ENCODE measurements at places on chromosomes 16 and 17.

- DNase-seq, result peak; percentile 60
These were observed 671.1 kb downstream of the WWOX start for GRCh38 chr16:78770353-78771091.

GRCh38 chr16:23432176-23433128 lies 20.5 kb downstream of the COG7 start:
- no peak for DNase-seq

GRCh38 chr16:48681520-48681919 lies 71.5 kb upstream of the N4BP1 start:
- DNase-seq, result no peak

DNA sequence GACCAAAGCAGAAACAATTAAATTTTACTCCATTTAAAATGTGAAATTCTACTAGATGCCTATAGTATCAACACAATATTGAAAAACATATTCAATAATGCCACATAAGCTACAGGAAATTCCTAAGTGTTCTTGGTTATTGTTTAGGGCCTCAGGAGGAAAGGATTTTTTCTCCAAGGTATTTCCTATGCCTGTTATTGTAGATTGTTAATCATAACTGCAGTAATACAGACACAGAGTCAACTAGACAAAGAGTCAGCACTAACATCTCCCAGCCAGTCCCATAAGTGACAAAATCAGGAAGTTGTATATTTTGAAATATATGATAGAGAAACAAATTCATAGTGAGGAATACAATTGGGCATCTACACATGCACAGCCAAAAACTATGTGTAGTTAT lies 782.7 kb upstream of the KIF2B start:
- no peak for DNase-seq

DNA sequence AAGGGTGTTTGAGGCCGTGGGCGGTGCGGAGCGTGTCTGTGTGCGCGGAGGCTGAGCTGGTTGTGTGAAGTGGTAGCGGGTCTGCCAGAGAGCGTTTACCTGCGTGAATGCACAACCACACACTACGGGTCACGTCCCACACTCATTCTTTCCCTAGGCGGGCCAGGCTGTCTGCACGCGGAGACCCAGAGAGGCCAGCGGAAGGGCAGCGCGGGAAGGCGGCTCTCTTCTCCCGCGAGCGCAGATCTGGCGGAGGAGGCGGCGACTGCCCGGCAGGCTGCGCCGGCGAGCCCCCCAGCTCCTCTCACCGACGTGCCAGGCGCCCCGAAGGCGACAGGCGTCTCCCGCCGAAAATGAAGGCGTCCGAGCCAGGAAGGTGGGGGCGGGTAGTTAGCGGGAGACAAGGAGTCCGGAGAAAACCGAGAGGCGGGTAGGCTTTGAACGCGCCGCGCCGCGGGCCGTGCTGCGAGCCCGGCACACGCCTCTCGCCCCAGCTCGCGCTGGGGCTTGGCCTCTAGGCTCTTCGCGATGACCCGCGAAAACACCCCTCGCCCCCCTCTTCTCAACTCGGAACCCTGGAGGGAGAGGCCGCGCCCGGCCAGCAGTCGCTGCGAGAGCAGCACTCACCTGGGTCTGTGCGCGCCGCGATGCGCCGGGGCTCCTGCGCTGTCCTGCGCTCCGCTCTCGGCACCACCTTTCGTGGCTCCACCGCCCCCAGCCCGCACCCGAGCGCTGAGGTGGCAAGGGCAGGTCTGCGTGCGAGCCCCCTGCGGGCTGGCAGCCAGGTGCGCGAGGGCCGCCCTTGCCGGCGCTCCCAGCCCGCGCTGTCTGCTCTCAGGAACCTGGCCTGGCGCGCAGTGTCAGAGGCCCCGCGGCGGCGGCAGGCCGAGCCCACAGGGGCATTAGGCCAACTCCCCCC lies 2.0 kb upstream of the FOXF1 start:
- DNase-seq, result no peak

GRCh38 chr16:6125483-6126259 lies 1028.1 kb upstream of the EEF2KMT start:
- DNase-seq, result no peak

GRCh38 chr17:57940231-57940630 lies 15.0 kb downstream of the CUEDC1 start:
- DNase-seq, result no peak

DNA sequence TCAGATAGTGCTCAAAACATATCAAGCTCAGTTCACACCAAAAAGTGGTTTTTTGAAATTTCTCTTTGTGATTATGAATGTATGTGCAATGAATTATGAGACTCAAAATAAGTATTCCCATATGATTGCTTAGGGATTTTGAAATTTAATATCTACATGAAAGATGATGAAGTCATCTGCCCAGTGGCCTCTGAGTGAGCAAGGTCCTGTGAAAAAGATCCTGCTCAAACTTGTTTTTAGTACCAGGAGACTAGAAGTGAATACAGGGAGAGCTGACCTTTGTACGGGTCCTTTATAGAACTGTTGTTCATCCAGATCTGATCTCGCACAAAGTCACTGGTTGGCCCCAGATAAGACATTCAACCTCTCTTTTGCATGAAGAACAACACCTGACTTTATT lies 151.9 kb upstream of the MAF start:
- no peak for DNase-seq

- DNase-seq, result no peak
These were observed 105.0 kb downstream of the TANGO6 start for GRCh38 chr16:68948230-68948910.

DNA sequence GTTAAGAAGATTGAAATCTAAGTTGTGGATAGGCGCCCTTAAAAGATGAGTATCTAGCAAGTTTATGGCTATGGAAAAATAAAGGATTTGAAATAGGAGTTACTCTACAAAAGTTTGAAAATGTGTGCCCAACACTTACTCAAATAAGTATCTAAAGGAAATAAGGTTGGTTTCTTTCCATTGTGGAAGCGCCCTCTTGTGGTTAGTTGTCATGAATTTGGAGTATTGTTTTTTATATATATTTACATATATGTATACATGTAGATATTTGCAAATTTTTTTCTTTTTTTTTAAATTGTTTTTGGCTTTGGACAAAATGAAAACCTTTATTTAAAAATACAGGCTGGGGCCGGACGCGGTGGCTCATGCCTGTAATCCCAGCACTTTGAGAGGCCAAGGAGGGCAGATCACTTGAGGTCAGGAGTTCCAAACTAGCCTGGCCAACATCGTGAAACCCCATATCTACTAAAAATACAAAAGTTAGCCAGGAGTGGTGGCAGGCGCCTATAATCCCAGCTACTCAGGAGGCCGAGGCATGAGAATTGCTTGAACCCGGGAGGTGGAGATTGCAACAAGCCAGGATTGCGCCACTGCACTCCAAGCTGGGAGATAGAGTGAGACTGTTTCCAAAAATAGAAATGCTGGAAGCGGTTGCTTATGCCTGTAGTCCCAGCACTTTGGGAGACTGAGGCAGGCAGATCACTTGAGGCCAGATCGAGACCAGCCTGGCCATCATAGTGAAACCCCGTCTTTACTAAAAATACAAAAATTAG lies 24.0 kb upstream of the VPS4A start:
- no peak for DNase-seq

DNA sequence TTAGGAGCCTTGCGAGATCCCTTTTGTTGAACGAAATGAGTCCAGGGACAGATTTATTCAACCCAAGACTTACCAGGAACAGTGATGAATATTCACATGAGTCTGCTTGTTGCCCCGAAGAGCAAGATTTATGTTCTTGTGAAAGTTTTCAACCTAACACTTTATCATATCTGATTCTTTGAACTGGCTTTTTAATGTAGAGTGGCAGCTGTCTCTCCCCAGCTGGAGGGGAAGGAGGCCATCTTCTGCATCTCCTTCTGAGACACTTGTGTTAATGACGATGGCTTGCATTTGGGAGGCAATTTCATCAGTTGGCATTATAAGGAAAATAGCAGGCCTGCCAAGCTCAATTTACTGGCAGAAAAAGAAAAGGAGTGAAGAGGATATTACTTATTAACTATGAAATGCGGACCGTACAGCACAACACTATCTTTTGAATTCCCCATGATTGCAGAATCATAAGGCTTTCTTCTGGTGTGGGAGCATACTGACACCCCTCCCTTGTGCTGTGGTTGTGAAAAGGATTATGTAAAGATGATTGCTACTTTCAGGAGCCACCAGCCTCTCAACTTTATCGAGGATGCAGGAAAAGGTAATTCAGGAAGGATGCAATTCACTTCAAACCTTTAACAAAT lies 35.7 kb downstream of the SMARCE1 start:
- DNase-seq, result no peak

Measured in stimulated activated CD4-positive, alpha-beta T cell treated with anti-CD3 and anti-CD28 coated beads, Interleukin-15, amount 100 ng/mL, for 1 hour (primary cell).